ENCODE measurements at places on chromosomes 3 and 15.

DNA sequence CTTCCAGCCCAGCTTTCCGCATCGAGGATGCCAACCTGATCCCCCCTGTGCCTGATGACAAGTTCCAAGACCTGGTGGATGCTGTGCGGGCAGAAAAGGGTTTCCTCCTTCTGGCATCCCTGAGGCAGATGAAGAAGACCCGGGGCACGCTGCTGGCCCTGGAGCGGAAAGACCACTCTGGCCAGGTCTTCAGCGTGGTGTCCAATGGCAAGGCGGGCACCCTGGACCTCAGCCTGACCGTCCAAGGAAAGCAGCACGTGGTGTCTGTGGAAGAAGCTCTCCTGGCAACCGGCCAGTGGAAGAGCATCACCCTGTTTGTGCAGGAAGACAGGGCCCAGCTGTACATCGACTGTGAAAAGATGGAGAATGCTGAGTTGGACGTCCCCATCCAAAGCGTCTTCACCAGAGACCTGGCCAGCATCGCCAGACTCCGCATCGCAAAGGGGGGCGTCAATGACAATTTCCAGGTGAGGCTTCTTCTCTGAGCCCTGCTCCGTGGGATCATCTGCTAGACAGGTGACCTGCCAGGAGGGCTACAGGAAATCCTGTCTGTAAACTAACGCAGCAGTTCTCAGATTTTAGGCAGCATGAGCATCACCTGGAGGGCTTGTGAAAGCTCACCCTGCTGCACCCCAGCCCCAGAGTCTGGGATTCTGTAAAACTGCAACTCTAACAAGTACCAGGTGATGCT is 1.6 kb downstream of the THBS1 start:
- no peak for DNase-seq

- no peak for DNase-seq
These were observed 818.2 kb upstream of the LMCD1 start for GRCh38 chr3:7683426-7683825.

GRCh38 chr3:87621667-87622066 is 345.3 kb upstream of the POU1F1 start:
- no peak for DNase-seq

DNA sequence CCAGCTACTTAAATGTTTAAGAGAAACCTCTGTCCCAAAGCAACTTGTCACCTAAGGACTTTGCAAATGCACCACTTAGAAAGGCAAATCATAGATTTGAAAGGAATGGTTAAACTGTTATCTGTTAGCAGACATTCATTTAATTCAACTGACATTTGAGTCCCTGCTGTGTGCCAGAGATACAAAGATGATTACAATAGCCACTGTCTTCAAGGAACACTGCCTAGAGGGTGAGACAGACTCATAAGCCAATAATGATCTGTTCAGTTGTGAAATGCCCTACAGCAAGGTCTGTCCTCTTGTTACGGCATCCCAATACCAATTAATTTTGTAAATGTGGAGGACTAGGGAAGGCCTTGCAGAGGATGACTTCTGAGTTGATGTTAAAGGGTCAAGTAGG is 113.1 kb downstream of the ATG7 start:
- DNase-seq, result no peak

GRCh38 chr3:94561094-94561493 is 498.2 kb downstream of the NSUN3 start:
- no peak for DNase-seq

GRCh38 chr3:94440767-94441493 is 378.1 kb downstream of the NSUN3 start:
- DNase-seq, result no peak

- DNase-seq, result no peak
These were observed 46.6 kb downstream of the ISL2 start for GRCh38 chr15:76382987-76383728.

DNA sequence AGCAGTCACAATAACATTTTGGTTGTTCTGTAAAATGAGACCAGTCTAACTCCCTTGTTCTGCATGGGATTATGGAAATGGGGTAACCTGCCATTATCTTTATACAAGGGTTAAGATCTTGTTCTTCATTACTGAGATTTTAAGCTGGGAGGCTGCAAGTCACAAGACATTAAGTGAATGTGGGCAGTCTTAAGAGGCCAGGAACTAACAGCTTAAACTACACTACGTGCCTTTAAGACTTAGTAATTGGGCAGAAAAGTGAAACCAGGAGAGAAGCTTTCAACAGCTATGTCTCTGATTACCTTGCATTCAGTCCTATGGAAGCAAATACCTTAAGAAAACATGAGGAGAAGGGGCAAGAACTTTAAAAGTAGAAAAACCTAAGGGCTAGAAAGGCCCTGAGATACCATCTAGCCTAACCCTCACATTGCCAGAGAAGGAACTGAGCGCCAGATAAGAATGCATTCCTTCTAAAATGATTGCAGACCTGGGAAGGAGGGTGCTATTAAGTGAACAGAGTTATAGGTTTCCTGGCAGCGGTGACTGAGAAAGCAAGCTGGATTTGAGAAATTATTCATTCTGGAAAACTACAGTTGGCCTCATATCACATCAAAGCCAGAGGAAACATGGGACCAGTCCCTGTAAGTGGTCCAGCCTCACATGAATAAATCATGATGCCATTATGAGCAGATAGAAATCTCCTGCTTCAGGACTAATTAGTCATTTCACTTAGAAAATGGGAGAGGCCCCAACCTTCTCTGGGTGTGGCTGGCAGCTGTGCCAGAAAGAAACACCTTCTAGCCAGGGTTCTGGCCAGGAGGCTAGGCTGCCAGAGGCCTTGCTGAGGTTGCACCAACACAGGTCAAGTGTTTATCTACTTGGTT is 32.9 kb downstream of the DAPK2 start:
- DNase-seq, result no peak

GRCh38 chr3:48739955-48740823 is 23.2 kb upstream of the IP6K2 start:
- DNase-seq, result peak; percentile 39

GRCh38 chr3:126706631-126707030 is 2.6 kb downstream of the CHCHD6 start:
- no peak for DNase-seq

DNA sequence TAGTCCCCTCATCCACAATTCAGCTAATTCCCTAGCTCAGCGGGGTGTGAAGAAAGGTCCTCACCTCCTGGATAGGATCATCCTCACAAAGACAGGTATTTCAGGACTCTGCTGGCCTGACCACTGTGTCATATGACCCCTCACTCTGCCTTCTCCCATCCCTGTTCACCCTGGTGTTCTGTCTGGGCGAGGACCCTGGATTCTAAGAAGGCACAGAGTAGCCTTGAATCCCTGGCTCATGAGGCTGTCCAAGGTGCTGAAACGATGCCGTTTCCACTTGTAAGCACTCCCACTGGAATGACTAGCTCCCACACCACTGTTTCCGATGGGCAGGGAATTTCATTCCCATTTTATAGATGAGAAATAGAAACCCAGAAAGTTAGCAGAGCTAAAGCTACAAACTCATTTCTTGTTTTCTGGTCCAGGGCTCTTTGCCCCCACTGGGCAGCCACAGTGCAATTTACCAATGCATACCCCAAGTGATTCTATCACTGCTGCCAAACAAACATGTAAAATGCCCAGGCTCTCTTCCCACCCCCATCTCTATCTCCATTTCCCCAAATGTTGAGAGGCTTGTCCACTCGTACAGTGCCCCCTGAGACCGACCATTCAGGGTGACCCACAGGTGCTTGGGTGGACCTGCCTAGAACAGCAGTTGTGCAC is 83.2 kb downstream of the RAB11A start:
- no peak for DNase-seq

GRCh38 chr3:183460081-183461055 is 31.9 kb upstream of the MCF2L2 start:
- DNase-seq, result no peak

- no peak for DNase-seq
These were observed 269.4 kb downstream of the CLSTN2 start for GRCh38 chr3:140204271-140204984.

DNA sequence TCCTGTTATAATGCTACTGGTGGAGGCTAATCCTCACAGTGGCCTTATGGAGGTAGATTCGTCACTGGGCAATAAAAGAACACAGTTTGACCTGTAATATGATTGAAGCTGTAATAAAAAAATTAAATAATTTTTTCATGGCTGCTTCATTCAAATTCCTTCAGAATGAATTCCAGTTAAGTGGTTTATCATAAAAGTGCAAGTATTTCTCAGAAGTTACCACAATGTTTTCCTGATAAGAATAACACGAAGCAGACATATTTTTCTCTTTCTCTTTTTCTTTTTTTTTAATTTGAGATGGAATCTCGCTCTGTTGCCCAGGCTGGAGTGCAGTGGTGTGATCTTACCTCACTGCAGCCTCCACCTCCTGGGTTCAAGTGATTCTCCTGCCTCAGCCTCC is 15.6 kb downstream of the B4GALT4 start:
- no peak for DNase-seq

GRCh38 chr3:34015204-34016142 is 217.0 kb downstream of the PDCD6IP start:
- no peak for DNase-seq

GRCh38 chr15:25812845-25813244 is 50.3 kb downstream of the ATP10A start:
- DNase-seq, result no peak

DNA sequence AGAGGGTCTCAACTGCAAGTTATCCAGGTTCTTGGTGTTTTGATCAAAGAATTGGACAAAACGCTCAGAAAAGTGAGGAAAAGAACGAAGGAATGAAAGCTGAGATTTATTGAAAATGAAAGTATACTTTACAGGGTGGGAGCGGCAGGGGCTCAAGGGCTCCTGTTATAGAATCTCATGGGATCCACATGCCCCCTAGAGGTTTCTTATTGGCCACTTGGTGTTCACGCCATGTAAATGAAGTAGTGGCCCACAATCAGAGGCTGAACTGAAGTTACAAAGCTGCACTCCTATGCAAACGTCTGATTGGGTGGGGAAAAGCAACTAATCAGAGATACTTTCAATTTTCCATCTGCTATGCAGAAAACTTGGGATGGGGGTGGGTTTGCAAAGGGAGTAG is 216.7 kb downstream of the PTPRG start:
- no peak for DNase-seq

DNA sequence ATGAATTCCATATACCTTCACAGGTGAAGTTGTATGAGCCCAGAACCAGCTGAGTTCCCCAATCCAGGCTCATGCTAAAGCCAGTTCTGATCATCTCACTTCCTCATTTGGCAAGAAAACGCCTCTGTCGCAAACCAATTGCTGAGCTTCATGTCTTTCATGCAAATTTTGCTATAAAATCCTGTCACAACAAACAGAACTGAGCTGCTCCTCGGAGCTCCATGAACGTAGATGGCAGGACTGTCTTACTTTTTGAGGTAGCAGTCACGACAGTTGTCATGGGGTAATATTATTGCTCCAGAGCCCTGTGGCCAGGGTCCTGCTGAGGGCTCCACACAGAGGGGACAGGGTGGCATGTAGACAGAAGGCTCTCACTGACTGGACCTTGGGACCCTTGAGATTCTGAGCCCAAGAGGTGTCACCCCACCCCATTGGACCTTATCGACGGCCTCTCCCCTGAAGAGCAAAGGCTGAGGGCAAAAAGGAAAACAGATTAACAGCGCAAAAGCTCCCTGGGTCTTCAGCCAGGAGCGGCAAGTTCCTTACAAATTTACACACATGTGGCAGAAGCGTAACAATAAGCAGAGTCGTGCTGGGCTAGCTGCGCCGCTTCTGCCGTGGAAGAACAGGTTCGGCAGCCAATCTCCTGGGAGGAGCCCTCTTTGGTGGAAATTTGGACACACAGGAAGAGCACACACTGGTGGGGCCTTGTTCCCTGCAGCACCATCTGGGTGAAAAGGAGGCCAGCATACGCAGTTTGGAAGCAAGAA is 249.2 kb downstream of the OPA1 start:
- no peak for DNase-seq

DNA sequence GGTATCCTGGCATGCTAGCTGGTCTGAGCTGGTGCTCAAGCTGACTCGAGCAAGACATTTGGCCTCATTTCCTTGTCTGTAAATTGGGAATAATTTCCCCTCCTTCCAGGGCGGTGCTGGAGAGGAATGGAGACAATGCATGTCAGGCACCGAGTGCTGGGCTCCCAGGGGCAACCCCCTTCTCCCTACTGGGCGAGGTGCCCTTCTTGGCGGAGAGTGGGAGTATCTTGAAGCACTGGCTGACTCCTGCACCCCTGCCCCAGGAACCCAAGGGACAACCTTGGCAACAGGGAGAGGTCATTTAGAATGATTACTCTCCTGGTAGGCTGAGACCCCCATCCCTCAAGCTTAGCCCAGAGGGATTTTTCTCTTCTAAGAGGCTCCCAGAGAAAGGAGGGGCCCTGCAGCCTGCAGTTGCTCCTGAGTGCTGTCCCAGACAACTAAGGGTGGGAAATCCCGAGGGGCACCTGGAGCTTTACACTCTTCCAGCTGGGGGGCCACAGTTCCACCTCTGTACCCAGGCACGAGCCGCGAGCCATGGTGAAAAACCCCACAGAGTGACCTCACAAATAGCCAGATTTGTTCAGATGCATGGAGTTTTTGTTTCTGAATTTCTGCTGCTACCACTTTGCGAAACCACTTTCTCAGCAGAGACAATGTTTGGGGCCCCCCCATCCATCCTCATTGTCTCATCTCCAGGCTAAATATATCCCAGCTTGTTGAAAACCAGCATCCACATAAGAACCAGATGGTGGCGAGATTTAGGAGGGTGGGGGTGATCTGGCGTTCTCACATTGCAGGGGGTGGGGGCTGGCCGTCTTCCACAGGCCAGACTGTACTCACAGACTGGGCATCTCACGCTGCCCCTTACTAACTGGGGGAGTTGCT is 44.8 kb downstream of the ABTB1 start:
- DNase-seq, result no peak

- DNase-seq, result no peak
These were observed 5.9 kb upstream of the PPP1R2 start for GRCh38 chr3:195548987-195549386.

DNA sequence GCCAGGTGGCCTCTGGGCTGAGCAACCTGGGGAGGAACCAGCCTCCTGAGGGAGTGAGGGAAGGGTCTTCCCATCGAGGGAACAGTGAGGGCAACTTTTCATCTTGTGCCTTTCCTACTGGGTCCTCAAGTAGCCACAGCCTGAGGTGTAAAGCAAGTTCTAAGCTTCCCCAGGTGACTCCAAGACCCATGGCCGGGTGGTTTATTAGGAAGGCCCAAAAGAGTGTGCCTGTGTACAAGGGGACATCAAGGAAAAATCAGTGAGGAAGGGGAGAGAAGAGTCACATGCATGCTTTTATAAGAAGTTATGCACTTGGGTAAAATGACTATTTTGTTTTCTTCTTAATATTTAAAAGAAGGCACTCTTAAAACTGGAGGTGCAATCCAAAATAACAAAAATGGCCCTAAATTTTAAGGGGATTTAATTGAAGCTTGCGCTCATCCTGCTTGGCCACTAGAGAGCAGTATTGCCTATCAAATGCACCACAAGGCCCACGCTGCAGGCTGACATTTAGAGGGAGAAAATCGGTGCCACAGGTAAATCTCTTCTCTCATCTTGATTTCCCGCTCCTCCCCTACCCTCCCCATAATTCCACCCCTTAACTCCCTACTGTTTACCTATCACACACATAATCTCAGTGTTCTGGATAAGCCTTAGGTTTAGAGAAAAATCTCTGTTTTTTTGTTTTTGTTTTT is 6.7 kb downstream of the NANOGP8 start:
- peak; percentile 31 for DNase-seq

Data from NCI-H1092 treated with DMSO at 0.1 percent for 48 hours (cell line).